CMK (cell line): ENCODE measurements at places on chromosomes 2 and 18.

DNA sequence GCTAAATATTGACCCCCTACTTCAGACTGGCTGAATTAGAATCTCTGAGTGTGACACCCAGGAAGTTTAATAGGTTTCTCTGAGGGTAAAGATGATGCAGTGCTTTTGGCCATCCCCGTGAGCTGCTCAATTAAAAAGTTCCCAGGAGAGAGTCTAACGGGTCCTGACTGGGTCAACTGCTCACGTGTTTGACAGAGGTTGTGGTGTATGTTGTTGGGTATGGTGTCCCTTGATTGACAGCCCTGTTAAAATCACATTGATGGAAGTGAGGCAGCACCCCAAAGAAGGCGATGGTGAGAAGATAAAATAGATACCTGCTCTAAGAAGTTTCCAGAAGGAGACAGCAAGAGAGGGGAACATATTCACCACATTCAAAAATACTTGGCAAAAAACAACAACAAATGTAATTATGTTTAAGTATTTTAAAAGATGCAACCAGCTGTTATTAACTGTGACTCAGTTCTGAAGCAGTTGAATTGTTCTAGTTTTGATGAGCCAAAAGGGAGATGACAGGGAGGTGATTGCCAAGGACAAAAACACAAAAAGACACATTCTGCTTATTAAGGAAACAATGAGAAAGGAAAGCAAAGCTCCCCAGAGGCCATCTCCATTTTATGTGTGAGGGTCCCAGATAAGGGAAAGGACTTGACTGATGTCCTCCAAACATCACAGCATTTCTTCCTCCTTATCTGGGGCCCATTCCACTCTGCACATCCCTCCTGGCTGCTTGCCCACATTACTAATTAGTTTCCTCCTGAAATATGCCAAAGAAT is 11.5 kb upstream of the GMCL1 start:
- no peak for DNase-seq

DNA sequence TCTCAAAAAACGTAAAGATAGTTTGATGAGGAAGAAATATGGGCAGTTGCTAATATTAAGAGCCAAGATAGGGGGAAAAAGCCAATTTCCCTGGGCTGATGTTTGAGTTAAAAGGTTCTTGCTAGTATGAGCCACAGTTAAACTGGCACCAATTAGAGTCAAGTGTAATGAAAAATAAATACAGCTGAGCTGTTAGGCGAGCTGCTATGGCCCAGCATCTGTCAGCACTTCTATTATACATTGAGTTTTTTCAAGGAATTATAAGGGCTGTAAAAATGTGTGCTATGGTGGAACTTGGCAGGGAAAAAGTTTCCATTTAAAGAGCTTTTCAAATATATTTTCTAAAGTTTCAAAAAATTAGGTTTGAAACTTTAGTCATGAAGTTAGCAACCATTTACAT is 279.6 kb downstream of the CYRIA start:
- no peak for DNase-seq

GRCh38 chr2:157428500-157429175 is 15.3 kb downstream of the CYTIP start:
- DNase-seq = no peak

- no peak for DNase-seq
These were observed 62.8 kb upstream of the NEUROD1 start for GRCh38 chr2:181742922-181743722.

DNA sequence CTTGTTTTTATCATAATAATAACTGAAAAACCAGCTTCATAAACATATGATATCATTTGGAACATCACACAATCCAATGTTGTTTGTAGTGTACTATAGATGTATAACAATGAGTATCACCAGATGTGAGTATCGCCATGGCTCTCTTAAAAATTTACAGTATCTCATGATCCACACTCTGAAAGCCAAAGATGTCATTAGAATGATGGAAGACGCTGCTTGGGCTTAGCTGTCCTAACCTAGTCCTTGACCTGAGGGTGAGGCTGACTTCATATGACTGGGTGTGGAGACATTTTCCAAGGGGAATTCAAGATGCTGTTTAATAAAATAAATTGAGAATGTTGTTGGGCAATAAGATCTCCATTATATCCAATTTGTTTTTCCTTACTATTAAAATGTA is 242.6 kb downstream of the RIT2 start:
- DNase-seq = no peak

DNA sequence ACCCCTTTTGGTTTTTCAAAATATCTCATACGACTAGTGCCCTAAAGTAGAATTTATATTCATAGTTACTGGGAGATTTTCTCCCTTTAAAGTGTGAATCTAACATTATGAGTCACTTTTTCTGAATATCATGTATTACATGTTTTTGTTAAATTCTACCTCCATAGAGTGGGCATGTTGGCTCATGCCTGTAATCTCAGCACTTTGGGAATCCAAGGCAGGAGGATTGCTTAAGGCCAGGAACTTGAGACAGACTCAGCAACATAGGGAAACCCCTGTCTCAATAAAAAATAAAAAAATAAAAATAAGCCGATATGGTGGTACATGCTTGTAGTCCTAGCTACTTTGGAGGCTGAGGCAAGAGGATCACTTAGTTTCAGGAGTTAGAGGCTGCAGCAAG is 45.3 kb upstream of the UNC80 start:
- DNase-seq = no peak

GRCh38 chr2:49490710-49491109 is 336.4 kb upstream of the FSHR start:
- DNase-seq = no peak

DNA sequence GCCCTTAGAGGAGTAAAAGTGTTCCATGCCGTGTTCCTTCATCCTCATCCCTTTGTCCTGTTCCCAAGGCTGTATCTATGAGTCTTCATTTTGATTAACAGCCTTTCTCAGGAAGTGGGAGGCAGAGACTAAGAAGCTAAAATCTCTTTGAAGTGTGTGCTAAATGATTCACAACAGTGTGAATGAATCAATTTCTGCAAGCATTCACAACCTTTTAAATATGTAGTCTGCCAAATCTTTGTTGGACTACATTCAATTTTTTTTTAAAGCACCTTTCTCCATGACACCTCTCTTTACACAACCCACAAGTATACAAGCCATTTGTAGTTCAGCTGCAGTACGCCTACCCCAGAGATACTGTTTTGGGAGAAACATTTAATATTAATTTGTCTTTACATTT is 408.6 kb upstream of the FANCL start:
- no peak for DNase-seq

DNA sequence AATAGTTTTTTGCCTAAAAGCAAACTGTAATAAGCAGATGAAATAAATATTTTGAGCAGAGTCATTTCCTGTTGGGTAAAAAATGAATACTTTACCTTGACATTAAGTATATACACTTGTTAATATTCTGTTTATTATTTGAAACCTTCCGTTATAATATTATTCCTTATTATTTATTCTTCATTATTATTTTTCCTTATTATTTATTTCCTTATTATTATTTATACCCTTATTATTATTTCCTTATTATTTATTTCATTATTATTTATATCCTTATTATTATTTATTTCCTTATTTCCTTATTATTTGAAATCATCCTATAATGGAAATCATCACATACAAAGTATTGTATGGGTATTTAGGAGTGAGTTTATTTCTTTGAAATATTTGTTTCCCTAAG is 232.2 kb upstream of the RBBP8 start:
- DNase-seq = no peak

- DNase-seq = no peak
These were observed 98.3 kb downstream of the NAB1 start for GRCh38 chr2:190746971-190747761.

GRCh38 chr2:233338046-233338445 is 16.2 kb upstream of the DGKD start:
- no peak for DNase-seq

- DNase-seq = no peak
These were observed 52.6 kb upstream of the CPO start for GRCh38 chr2:206886696-206887095.

GRCh38 chr18:8893628-8894231 is 188.4 kb downstream of the MTCL1 start:
- DNase-seq = no peak
